Myocyte (in vitro differentiated cells): ENCODE measurements at places on chromosomes 16 and 17. TPM values are rescaled to one million over a fixed set of nuclear protein-coding genes. Genes with fewer than 3 reads are reported as not detected.

DNA sequence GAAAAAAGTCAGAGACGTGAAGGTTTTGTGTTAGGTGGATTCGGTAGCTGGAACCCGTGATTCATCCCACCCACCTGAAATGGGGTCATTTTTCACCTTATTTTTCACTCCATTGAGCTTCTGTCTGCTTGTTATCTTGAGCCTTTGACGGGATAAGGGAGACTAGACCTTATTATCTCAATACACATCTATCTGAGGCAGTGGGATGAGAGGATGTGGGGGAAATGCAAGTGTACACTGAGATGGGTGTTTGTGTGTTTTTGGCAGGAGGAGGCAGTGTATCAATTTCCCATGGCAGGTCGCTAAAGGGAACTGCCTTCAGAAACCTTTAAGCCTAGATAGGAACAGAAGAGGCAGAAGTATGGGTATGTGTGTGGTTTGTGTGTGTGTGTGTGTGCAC, 6.2 kb upstream of the NOG start:
- no peak for DNase-seq

DNA sequence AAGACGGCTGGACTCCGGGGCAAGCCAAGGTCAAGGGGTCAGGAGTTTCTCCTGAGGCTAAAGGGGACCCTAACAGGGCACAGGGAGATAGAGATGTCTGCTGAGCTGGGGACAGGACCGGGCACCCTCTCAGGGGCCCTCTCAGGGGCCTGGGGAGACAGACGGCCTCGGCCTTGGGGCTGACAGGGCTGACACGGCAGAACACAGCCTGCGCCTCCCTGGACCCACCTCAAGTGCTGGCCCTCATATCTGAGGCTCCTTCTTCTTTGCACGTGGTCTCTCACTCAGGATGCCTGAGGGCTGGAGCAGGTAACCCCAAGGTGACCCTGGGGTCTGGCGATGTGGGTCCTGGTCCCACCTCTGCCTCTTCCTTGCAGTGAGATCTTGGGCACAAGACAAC, 186.9 kb upstream of the TNRC6C start:
- DNase-seq: no peak

DNA sequence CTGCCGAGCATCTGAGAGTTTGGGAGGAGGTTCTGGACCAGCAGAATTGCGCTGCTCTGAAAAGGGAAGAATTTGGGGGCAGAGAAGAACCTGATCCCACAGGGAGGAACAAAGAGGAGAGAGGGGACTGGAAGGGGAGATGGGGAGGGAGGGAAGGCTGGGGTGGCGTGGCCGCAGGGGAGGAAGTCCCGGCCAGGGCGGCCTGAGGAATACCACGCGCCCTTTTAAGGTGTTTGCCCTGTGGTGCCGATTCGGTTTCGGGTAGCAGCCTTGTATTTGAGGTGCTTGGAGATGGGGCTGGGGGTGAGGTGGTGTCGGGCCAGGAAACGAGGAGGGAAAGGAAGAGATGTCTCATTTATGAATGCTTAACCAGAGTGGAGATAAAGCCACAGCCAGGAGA, 51.3 kb downstream of the AKAP1 start:
- DNase-seq: no peak

DNA sequence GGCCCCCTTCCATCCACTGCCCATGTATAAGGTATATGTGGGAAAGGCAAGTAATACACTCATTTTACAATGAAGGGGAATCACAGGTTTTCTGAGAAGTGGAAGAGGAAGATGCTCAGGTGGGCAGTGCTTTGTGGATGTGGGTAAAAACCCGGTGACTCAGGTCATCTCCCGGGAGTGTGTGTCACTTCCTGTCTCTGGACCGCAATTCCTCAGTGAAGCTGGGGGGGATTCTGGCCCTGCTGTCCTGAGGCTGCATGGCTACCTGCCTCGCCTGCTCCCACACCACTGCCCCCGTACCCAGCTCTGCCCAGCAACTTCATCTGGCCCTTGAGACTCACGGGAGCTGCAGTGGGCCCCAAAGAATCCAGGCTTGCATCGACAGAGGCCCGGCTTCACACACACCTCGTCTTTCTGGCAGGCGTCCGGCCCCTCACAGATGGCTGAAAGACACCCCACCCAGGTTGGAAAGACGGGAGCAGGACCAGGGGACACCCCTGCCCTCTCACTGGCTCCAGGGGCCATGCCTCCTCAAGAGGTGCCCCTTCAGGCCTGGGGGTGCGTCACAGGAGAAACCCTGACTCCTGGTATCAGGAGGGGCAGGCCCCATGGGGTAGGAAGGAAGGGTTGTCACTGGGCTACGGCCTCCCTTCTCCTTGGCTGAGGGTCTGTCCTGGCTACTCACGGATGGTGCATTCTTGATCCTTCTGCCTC, 882 bp downstream of the SCARF1 start:
- DNase-seq: no peak

DNA sequence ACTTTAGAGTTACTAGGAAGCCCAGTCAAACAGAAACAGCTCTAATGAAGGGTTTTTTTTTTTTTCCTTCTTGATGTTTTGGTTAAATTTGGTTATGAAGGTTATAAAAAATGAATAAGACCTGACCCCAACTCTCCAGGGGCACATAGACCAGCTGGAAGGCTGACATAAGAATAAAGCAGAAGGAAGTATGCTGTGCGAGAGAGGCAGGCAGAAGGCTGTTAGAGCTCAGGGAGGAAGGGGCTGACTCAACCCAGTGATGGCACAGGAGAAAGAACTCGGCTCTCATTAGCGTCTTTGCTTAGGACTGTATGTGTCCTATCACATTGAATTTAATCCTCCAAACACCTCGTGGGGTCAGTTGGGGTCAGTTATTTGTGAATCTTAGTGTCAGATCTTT, 474.6 kb downstream of the PMP22 start:
- DNase-seq: no peak

DNA sequence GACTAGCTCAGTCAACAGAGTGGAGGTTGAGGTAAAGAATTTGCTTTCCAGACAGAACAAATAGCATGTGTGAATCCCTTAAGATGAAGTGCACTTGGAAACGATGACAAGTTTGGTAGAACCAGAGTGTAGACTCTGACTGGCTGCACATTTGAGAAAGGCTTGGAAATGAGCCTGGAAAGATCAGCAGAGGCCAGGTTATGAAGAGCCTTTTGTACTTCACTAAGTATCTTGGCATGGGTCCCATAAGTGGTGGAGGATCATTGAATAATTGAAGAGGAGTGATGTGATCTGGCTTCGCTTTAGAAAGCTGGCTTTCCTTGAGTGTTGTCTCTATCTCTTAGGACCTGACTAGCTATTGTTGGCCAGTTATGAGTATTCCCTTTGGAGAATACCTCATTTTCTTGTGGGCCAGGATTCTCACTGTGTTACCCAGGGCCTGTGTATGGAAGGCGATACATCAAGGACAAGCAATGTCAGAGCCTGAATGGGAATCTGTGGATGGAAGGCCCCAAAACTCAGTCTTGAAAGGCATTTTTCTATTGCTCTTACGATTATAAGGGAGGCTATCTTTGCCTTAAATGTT, 329.8 kb downstream of the UTP18 start:
- DNase-seq: no peak

- peak; percentile 41 for DNase-seq
Observed at GRCh38 chr17:44601539-44601938, 44.3 kb downstream of the FZD2 start.

GRCh38 chr16:72051818-72052217, 2.5 kb upstream of the HP start:
- no peak for DNase-seq

DNA sequence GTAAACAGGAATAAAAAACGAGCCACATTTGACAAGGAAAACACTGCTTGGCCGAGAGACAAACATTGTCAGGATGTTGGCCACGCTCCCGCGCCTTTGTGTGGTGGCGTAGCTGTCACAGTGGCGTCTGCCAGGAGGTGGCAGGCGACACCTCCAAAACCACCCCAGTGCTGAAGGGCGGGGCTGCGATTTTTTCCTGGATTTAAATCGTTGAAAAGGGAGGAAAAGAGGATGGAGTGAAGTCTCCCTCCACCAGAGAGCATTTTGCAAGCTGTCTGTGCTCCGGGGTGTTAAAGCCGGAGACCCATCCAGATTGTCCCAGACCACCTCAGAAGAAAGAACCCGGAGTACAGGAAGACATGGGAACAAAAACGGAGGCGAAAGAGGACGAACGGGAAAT, 12.7 kb downstream of the MRM3 start:
- peak; percentile 79 for DNase-seq

GRCh38 chr17:40038882-40039513, 15.2 kb downstream of the MED24 start:
- DNase-seq: peak; percentile 93

DNA sequence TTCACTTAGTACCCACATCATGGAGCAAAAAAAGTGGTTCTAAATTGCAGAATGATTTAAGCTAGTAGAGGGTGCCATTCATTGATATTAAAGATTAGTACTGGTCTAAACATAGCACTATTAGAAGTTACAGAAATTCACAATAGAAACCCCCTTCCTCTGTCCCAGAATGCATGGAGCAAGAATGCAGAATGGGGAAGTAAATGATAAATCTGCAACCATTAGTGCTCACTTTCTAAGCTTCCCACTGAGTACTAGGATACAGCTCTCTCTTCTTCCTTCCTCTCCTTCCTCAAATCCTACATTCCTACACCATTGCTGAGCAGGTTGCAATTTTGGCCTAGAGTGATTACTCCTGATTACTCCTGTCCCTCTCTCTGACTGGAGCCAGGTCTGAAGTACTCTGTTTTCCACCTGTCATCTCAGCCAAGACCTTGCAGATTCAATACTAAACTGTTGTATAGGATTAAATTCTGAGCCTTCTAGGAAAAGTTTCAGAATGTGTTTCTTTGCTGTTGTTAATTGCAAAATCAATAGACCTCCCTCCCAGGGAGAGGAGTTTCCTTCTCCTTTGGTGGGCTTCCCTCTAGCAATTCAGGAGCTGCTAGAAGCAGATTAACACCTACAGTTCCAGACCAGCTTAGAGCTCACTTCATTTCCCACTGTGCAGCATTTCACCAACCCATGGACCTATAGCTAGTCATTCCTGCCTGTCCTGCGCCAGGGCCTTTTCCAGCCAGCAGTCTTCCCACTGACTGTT, 165.5 kb upstream of the TBX2 start:
- DNase-seq: no peak

- DNase-seq: no peak
Observed at GRCh38 chr16:85029408-85029784, 1.8 kb downstream of the KIAA0513 start.

DNA sequence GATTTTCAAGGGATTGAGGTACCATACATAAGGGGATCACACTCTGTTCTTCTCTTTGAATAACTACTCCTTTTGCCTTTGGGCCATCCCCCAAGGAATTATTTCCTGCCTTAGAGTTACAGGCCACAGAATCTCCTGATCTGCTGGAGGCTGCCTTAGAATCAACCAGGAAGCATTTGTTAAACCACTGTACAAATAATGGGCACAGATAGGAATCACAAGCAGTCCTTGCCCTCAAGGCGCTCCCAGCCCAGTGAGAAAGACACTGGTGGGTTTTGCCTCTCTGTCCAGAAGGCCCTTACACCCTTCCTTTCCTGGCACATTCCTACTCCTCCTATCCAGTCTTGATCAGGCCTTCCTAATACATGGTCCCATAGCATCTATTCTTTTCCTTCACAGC, 45.9 kb downstream of the MRTFB start:
- DNase-seq: no peak

DNA sequence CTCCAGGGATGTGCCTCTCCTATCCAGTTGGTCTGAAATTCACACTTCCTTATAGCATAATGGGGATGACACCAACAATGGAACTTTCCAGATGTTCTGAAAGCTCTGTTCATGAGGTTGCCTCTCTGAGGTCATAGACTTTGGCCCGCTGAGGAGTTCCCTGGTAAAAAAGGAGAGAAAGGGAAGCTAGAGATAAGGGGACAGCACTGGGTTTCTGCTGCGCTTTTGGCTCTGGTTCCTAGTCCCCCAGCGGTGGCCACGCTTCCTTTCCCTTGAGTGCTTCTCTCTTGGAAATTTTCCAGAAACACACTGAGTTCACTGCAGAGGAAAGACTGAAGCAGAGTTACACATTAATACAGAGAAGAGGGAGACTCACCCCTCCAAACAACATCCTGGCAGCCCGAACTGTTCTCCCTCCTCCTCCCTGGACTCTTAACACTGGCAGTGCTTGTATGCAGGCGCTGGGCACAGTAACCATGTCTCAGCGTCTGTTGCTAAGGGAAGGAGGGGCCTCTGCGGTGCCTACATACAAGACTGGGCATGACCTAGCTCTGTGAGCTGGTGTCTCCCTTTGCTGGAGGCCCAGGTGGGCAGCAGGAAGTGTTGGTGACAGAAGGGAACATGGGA, at the start of gene DNAH3:
Gene DNAH3, minus strand, starts transcription at position 472 of the 627 bp plus-strand sequence. CDS start 527 bp downstream, outside the sequence.
- no peak for DNase-seq

DNA sequence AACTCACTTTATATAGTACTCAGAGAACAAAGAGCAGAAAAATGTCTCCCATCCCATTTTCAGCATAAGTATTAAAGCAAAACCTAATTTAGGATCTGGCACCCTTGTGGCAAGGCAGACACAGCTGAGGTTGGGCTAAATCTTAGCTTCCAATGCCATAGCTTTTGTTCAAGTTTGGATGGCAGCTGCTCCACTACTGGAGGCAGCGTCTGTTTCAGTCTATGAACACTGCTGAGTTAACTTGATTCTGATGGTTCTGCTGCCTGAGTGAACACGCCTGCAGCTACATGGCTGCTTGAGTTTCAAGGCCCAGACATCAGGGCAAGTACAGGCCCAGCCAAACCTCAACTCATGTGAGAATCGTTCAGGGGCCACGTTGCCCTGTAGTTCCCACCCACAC, 178.2 kb upstream of the RPH3AL start:
- DNase-seq: peak; percentile 80

GRCh38 chr17:9226794-9227135, 205.5 kb downstream of the NTN1 start:
- no peak for DNase-seq

DNA sequence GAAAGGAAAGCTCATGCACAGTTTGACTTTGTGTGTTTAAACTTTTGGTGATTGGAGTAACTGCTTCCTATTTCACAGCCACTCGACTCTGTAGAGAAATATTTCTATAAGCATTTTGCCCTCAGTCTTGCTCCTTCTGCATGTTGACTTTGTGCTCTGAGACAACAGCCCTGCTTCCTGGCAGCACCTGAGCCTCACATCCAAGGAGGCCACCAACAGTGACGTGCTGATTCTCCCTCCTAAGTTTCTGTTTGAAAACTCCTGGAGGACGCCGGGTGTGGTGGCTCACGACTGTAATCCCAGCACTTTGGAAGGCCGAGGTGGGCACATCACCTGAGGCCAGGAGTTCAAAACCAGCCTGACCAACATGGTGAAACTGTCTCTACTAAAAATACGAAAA, 23.9 kb upstream of the WSB1 start:
- DNase-seq: no peak

GRCh38 chr17:39871801-39872200, 3.8 kb downstream of the ZPBP2 start:
- no peak for DNase-seq

The ZNF821 gene
- total RNA-seq: 5.3 and 7.1 TPM in 2 replicates

The BICDL2 gene
- total RNA-seq: not detected in 2 replicates

The SOST gene
- not detected in 2 replicates for total RNA-seq

The CLEC19A gene
- not detected in 2 replicates for total RNA-seq

The SRL gene
- total RNA-seq: 1.9 and 2.7 TPM in 2 replicates

The DNAAF8 gene
- 0.91 and 1.1 TPM in 2 replicates for total RNA-seq

The PLCD3 gene
- total RNA-seq: 61.3 and 187 TPM in 2 replicates
